Activated CD4-positive, CD25-positive, alpha-beta regulatory T cell treated with anti-CD3 and anti-CD28 coated beads, Interleukin-2, amount 50 U/mL, for 16 hours (primary cell): ENCODE measurements at places on chromosomes 12 and 14.

DNA sequence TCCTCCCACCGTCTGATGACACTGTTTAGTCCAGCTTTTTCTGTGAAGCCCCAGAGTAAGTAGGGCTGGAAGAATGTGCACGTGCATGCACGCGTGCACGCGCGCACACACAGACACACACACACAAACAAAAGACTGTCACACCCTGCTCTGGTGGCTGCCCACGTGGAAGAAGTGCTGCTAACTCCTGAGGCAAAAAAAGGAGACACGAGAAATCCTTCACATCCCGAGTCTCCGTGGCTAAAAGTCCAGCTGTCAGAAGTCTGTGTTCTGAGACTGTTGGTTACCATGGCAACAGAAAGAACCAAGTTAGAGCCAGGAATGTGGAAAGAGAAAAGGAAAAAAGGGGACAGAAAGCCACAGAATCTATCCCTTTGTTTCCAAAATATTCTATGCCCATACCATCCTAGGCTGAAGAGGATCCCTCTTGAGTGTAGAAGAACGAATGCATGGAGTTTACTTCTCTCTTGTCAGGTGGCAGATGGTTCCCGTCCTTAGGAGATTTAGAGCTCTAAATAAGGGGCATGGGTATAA lies 1.6 kb upstream of the C12orf71 start:
- DNase-seq, result no peak

GRCh38 chr12:119249383-119250155 lies 70.8 kb downstream of the HSPB8 start:
- no peak for DNase-seq

GRCh38 chr12:102876883-102877282 lies 40.2 kb downstream of the PAH start:
- no peak for DNase-seq

GRCh38 chr12:132848521-132848920 lies 19.9 kb upstream of the GOLGA3 start:
- no peak for DNase-seq

- DNase-seq, result peak; percentile 64
Measured at GRCh38 chr12:6423267-6424007, 21.3 kb upstream of the CD27 start.

- DNase-seq, result no peak
Measured at GRCh38 chr12:28355161-28355560, 164.9 kb downstream of the CCDC91 start.

DNA sequence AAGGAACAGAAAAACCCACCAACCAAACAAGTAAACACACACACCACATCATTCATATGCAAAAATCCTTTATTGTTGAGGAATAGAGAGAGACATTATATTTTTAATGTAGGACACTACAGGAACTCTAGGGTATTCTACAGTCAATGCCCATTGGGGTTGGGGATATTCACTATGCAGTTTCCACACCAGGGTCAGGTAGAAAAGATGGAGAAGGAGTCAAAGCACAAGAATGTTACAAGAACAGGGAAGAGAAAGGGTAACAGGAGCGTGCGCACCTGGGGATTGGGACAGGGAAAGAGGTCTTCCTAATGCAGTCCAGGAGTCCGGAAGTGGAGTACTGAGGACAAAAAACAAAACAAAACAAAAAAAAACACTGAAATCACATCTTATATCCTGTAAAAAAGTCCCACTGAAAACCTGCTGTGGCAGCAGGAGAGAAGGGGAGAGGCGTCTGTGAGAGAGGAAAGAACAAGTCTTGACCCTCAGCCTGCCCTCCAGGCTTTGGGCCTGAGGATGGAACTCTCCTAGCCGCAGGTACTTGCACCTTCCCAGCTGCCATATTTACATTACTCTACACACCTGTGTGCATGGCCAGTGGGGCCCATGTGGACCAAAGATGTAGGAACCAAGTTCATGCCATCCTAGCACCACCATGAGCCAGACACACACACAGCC lies 3.7 kb upstream of the ZBTB39 start:
- DNase-seq, result no peak

DNA sequence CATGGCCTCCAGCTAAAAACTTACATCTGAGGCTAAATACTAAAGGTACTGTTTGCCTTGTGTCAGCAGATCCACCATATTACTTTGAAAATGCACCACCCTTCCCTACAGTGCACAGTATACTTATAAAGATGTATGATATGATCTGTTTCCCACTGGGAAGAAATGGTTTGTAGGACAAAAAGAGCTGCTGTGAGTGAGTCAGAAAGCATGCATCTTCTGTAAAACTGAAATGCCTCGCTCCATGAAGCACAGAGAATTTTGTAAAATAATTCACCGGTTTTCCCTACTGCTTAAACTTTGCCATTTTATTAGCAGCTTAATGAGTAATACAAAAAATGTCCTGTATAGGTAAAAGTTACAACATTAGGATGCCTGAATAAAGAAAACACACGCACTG lies 68.8 kb downstream of the MDGA2 start:
- DNase-seq, result no peak

GRCh38 chr12:43602738-43603137 lies 50.7 kb upstream of the ADAMTS20 start:
- no peak for DNase-seq

GRCh38 chr12:132834181-132834711 lies 5.6 kb upstream of the GOLGA3 start:
- no peak for DNase-seq

- DNase-seq, result no peak
Measured at GRCh38 chr14:32603992-32604565, 275.0 kb downstream of the AKAP6 start.

DNA sequence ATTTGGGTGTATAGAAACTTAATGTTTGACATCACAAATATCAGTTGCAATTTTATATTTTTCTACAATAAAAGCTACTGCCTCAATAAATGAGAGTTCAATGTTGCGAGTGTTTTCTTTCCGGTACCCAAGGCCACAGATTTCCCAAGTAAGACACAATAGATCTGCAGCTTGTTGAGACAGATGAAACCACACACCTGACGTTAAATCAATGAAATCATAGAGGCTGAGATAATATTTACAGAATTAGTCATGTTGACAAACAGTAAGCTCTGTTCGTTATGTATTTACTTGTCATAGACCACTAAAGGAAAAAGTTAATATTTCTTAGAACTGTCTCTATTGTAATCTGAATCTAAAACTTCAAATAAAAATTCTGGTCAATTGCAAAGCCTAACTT lies 49.2 kb upstream of the PTHLH start:
- no peak for DNase-seq

DNA sequence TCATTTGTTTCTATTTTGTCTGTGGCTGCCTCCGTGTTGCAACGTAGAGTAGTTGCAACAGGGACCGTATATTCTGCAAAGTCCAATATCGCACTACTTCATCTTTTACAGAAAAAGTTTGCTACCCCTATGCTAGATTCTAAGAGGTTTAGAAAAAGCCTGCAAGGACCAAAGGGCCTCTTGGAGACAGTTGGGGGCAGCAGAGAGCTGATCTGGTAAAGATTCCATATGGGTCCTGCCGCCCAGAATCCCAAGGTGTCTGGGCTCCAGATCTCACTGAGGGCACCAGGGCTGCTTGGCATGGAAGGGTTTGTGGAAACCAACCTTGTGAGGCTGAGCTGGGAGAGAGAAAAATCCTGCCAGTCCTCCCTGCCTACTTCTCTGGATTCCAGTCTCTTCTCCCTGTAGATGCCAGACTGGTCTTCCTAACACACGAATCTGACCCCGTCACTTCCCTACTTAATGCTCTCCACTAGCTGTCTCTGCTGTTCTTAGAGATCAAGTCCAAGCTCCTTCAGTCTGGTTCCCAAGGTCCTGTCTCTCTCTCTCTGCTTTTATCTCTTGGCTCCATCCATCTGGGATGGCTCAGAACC lies 74.6 kb downstream of the GLRX5 start:
- DNase-seq, result no peak

- peak; percentile 76 for DNase-seq
Measured at GRCh38 chr14:105491366-105491973, 424 bp downstream of the TEDC1 start.

DNA sequence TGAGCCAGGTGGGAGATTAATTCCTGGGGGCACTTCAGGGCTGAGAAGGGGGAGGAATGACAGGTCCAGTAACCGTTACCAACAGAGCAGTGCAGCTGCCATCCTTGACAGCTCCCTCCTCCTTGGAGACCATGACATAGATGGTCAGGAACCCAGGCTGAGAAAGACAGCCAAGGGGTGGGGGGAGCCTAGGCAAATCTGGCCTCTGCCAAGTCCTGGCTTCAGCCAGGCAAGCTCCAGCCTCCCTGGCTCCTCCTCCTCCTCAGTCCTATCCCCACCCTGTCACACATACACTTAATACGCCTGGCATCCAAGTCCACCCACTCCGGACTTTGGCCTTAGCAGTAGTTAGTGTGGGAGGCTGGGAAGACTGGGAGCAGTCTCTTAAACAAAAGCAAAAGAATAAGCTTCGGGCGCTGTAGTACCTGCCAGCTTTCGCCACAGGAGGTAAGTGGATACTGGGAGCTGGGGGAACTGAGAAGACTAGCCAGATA lies at the start of gene RDH5:
TSS of gene RDH5 (plus strand) at position 323 of the 494 bp plus-strand sequence. CDS start 792 bp downstream, outside the sequence.
- no peak for DNase-seq

DNA sequence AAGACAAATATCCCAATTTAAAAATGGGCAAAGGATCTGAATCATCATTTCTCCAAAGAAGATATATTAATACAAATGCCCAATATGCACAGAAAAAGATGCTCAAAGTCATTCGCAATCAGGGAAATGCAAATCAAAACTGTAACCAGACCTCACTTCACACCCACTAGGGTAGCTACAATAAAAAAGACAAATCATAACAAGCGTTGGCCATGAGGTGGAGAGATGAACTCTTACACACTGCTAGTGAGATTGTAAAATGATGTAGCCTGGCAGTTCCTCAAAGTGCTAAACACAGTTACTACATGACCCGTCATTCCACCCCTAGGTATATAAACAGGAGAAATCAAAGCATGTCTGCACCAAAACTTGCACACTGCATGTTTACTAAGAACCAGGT lies 30.4 kb downstream of the CDC42BPB start:
- no peak for DNase-seq

GRCh38 chr12:124242529-124243065 lies 52.3 kb upstream of the RFLNA start:
- DNase-seq, result no peak
